ENCODE measurements at places on chromosomes 2 and 18.
A peak's percentile ranks its signal among the peaks of the same experiment; 100 is the strongest.

DNA sequence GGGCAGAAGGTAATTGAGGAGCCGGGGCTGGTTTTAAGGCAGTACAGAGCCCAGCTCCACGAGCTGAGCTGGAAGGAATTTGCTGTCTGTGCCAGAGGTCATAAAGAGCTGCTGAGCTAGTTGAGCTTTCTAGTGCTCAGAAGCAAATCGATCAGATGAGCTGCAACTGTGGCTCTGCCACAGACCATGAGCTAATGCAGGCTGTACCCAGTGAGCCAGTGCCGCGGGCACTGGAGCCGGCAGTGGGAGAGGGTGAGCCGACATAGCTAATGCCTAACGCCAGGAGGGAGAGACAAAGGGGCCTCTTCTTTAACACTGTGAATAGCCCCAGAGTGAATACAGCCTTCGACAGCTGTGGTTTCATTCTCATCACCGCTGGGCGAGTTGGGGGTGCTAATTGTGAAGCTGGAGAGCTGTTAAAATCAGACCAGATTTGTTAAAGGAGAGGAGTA is 410.1 kb upstream of the TCF4 start:
- DNase-seq, result no peak

DNA sequence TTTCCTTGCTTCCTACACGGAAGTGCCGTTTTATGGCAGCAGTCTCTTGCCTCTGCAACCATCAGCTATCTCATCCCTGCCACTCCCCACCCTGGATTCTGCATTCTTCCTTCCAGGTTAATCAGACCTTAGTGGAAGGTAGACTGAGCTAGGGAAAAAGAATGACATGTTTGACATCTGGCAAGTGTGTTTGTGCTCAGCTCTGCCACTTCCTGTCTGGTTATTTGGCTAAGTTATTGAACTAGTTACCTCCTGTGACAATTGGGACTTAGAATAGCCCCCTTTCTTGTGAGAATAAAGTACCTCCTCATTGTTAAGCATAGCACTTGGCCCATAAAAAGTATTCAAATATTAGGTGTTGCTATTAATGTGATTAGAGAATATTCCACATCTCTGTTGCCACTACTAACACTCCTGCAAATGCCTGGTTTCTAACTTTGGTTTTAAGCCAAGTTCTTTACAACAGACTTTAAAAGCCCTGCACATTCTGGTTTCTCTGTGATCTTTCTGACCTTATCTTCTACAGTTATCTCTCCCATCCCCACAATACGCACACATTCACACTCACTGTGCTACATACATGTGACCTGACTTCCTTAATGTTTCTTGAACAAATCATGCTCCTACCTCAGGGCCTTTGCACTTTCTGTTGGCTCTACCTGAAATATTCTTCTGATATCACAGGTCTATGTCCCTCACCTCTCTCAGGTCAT is 10.8 kb upstream of the MAPRE2 start:
- no peak for DNase-seq

DNA sequence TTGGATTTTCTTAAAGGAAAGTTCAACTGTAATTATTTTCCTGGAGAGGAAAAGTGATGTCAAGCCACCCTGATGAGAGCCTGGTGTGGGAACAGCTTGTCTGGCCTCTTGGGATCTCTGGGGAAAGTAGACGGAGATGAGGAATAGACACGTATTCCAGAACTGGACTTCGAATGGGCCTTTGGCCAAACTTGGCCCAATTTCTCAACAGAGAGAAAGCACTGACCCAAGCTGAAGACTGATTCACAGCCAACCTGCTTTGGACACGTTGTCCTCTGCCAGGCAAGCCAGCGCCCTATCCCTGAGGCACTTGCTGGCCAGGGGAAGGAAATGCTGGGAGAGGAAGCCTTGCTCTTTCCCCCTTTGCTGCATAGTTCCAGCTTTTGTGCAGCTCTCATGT is 70.8 kb upstream of the CTAGE1 start:
- DNase-seq, result no peak

GRCh38 chr2:60453301-60453700 is 100.2 kb downstream of the BCL11A start:
- peak; percentile 65 for DNase-seq

DNA sequence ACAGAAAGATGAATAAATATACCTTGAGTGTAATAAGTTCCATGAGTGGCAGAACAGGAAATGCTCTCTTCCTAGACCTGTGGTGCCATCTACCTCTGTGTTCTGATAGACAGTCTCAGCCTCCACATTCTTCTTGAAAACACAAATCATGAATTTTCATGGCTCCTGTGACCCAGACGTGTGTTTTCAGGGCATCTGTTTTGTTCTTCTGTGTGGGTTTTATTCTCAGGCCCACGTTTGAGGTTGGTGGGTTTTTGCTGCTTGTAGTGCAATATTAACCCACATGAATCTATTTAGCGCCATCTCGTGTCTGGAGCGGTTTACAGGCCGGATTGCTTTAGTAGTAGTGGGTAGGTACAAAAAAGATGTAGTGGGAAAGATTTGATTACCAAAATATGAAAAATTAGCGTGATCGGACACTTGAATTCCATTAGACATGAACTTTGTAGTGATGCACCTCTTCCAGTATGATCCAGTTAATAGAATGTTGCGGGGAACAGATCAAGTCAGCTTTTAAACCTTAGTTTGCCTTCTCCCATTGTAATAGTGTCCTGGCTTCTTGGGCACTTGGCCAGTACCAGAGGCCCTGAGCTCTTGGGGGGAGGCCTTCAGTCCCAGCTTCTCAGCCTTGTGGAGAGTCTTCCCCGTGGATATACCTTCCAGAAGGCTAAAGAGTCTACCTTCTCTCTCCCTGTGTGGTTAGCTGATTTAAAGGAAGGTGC is 256.5 kb downstream of the TPGS2 start:
- DNase-seq, result peak; percentile 57

- DNase-seq, result no peak
Measured at GRCh38 chr2:164954186-164954585, 1.1 kb downstream of the SLC38A11 start.

DNA sequence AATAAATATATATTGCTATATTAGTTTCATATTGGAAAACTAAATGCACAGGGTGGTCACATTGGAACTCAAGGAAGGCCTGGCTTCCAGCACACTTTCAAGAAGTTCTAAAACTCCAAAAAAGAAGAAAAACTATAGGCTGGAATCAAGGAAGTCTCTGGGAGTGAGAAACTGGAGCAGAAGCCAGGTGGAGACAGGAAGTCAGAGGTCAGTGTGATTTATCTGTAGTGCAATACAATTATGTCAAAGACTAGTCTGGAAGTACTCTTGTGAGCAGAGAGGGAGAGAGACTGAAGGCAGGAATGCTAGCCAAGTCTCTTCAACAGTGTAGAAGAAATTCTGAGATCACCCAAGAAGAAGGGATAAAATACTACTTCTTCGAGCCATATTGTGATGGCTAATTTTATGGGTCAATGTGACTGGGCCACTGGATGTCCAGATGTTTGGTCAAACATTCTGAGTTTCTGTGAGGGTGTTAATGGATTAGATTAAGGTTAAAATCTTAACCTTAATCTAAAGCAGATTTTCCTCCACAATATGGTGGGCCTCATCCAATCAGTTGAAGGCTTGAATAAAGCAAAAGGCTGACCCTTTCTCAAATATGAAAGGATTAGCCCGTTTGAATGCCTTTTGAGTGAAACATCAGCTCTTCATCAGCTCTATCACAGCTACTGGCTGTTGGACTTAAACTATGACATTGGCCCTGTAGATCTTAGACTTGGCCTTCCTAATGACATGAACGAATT is 208.0 kb downstream of the TDRD15 start:
- DNase-seq, result peak; percentile 39

DNA sequence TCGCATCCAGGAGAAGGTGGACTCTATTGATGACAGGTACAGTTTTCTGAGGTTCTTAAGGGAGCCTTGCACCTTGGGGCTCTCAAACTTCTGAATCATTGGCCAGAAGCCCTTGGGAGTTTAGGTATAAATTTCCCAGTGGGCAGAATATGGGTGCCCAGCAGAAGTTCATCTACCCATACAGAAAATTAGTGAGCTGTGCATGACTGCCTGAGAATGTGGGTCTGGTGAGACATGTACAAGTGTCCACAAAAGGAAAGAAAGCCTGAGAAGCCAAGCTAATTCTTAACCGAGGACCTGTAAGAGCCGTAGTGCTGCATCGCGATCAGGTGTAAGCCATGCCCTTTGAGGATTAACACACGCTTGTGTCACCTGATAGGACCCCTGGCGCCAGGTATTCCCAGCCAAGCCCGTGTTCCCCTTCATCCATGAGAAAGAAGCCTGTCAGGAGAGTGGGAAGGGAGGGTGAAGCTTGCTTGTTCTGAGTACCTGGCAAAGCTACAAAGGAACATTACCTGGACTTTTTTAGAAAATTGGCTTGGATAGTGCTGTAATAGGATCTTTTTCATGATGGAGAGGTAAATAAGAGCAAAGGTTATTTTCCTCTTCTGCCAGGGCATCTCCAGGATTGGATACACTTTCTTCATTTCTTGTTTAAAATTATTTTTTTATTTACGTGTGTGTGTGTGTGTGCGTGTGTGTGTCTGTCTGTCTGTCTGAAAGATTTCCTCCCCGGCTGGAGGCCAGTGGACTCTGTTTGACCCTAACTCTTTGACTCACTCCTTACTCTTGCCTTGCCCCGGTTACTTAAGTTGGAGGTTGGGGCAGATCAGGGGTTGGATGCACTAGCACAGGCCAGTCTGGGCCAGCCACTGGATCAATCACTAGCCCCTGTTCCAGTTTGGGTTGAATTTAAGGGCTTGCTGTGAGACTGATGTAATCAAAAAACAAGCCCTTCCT is 90.4 kb upstream of the EML6 start:
- DNase-seq, result no peak

DNA sequence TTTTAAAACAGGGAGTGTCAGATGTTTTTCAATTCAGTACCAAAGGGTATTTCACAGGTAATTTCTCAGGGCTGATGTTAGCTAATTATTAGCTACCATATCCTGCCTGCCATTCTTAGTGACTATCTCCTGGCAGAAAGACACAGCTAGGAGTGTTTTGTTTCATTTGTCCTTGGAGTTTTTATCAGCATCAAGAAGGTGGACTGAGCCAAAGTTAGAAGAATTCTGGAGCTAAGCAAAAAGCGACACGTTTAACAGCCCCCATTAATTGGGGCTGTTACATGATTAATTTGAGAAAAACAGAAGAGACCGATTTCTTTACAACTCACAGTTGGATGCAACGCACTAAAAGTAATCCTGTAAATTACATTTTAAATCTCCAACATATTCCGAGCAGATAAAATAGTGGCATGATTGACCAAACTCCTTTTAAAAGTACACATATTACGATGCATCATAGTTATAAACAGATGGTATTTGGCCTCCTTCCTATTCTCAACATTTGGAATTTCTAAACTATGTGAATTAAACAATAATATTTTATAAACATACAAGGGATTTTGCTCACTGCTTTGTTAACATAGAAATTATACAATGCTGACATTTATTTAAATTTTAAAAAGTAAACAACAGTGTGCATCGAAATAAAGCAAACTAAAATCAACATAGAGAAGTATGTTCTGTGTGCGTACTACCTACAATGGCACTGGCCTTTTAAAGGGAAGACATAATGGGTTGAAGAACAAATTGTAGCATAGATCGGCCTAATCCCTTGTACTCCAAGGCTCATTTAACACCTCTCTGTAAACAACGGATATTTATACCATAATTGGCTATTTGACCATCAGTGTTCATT is 585.1 kb downstream of the ZEB2 start:
- no peak for DNase-seq

DNA sequence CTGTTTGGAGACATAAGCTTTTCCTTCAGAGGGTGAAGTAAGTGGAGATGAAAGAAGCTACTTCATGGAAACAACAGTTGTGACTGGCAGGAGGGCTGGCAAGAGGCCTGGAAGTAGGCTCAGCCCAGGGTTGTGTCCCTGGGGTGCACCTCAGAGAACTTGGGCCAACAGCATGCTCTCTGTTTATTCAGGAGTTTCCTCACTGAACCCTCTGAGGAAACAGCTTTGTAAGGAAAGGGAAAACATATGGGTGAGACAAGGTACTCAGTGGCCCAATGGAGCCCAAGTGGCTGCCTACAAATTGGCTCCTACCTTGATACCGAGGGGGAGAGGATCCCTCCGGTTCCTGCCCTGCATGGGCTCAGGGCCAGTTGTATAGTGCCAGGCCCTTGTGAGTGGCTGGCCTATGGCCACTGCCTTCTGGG is 115.5 kb upstream of the ITGA6 start:
- DNase-seq, result no peak

- no peak for DNase-seq
Measured at GRCh38 chr2:34723683-34724082, 1124.6 kb upstream of the FAM98A start.

- peak; percentile 68 for DNase-seq
Measured at GRCh38 chr2:187976259-187976985, 315.3 kb upstream of the GULP1 start.

DNA sequence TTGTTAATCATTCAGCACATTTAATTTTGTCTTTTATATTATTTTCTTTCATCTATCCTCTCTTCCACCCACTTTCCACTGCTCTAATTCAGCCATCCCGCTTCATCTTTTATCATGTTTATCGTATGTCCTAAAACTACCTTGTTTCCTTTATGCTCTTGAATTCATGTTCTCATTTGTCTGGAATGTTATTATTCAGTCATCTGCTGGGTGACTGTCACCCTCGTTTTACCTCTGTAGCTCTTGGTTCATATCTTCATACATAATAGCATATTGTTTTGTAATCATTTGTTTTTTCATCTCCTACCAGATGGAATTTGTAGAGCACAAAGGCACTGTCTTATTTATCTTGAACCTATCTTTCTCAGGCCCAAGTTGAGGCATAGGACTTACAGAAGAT is 37.0 kb downstream of the SMCHD1 start:
- DNase-seq, result no peak

DNA sequence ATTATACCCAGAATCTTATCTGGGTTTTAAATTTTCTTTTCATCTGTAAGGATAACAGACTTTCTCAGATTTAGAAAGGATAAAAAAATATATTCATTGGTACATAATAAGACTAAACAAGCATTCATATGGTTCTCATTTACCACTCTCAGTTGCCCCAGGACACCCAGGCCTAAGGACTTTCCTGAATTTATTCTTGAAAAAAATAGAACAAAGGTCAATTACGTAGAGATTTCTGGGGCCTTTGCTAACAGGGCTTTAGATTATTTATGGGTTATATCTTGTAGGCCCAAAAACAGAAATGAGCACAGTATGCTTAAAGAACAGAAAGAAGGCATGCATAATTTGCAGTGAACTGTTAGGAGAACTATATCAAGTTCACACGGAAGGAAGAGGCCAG is 269.0 kb upstream of the COL3A1 start:
- no peak for DNase-seq
